ENCODE measurements at places on chromosomes 16 and 17.

- no peak for DNase-seq
Observed at GRCh38 chr16:20203272-20203671, 124.0 kb downstream of the GP2 start.

- no peak for DNase-seq
Observed at GRCh38 chr16:49589544-49590031, 216.0 kb downstream of the C16orf78 start.

GRCh38 chr16:73483076-73483791, 435.3 kb upstream of the ZFHX3 start:
- no peak for DNase-seq

DNA sequence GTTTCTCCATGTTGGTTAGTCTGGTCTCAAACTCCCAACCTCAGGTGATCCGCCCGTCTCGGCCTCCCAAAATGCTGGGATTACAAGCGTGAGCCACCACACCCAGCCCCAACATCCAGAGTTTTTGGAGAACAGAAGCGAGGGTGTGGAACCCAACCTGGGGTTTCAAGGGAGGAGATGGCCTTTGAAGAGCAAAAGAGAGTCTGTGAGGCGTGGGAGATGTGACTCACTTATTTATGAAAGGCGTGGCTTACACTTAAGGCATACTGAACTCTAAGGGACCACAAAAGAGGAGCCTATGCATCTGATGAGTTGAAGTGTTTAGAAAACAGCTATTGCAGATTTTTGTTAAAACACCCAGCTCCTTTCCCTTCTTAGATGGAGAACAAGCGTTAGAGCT, 18.9 kb downstream of the ARSG start:
- DNase-seq: no peak

- DNase-seq: no peak
Observed at GRCh38 chr17:27558842-27559505, 72.0 kb upstream of the LGALS9 start.

DNA sequence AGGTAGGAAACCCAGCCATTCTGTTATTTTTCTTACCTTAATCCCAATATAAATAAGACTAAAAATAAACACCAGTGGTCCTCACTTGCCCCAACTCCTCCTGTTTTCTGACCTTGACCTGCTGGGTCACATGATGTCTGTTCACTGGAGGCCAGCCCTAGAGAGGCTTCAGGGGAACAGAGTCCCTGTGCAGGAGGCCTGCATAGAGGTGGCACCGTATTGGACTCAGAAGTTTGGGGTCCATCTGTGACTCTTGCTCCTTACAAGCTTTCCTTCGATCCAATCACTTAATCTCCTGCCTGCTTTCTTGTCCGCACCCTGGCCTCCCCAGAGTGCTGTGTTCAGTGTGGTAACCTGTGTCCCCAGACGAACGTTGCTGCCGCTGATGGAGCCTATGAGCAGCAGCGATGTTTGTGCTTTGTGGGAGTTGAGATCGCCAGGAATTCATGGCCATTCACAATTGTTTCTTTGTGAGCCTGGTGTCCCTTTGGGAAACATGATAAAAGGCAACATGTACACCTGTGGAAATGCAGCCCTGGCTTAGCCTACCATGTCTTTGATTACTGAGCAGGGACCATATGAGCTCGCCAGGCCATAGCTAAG, 4.7 kb downstream of the IGSF6 start:
- no peak for DNase-seq

DNA sequence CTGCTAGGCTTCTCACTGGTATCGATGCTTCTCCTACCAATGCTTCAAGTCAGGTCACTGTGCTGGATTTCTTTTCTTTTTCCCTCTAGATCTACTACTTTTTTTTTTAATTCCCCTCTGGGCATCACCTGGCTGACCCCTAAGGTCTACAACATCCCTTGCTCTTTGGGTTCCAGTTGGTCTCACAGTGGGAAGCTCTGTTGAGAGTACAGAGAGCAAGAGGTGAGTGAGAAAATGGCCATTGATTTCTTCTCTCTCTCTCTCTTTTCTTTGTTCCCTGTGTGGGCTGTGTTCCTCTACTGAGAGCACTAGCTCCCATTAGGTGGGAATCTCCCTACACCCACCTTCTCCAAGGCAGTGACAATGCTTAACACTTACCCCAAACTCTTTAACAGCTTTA, 413.4 kb downstream of the KCNJ2 start:
- no peak for DNase-seq

GRCh38 chr17:7818746-7819645, 15.0 kb upstream of the KDM6B start:
- no peak for DNase-seq

DNA sequence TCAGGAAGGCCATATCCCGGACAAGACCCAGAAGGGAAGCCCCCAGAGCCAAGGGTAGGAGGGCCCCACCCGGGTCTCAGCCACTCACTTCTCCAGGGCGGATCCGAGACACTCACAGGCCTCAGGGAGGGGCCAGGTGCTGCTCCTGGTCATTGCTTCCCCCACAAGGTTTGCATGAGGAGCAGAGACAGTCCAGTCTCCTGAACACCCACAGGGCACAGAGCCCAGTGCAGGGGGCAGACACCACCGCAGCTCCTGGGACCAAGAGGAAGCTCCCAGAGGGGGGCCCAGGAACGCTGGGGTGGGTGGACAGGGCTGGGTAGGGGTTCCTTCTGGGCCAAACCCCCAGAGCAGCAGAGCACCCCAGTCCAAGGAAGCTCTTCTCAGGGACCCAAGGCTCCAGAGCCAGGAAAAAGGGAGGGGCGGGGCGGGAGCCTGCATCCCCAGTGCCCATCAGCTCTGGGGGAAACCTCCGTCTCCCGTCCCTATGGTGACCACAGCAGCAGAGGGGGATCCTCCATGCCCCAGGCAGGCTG, 709 bp upstream of the MRPL28 start:
- DNase-seq: no peak

Data from stimulated activated CD4-positive, alpha-beta T cell treated with anti-CD3 and anti-CD28 coated beads, Interleukin-15, amount 100 ng/mL, for 1 hour (primary cell).